ENCODE measurements at places on chromosomes 11 and 22. TPM values are rescaled to one million over a fixed set of nuclear protein-coding genes. Genes with fewer than 3 reads are reported as not detected.

Gene TMEM179B
- 35.1 TPM for total RNA-seq

- no peak for DNase-seq
Observed at GRCh38 chr22:31659246-31659645, 2.8 kb downstream of the PISD start.

GRCh38 chr22:37566903-37567798 lies 6.9 kb downstream of the CDC42EP1 start:
- no peak for DNase-seq

- no peak for DNase-seq
Observed at GRCh38 chr11:104151404-104152204, 12.3 kb downstream of the PDGFD start.

GRCh38 chr11:24383137-24383536 lies 113.7 kb upstream of the LUZP2 start:
- no peak for DNase-seq

DNA sequence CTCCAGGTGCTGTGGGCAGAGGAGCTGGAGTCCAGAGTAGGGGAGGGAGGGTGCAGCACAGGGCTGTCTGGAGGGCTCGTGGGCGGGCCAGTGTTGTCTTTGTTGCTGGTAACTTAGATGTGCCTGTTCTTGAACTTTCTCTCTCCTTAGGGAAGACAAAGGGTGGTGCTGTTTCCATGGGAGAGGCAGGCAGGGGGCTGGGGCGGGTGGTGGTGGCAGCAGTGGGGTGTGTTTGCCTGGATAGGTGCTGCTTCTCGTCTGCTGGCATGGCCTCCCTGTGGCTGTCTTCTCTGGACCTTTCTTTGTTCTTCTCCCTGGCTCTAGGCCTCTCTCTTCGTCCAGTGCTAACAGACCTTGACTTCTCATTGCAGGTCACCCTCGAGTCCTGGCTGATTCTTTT lies 8.5 kb downstream of the SIDT2 start:
- peak; percentile 59 for DNase-seq

GRCh38 chr22:31952472-31952871 lies 8.1 kb downstream of the YWHAH start:
- DNase-seq = no peak

Gene GRIA4
- total RNA-seq = not detected

- no peak for DNase-seq
Observed at GRCh38 chr11:116539836-116540418, 232.9 kb downstream of the BUD13 start.

- DNase-seq = no peak
Observed at GRCh38 chr11:129425214-129425613, 49.6 kb downstream of the BARX2 start.

Data from chondrocyte (in vitro differentiated cells).